Mucosa of gallbladder (tissue), 1 donor: ENCODE measurements at places on chromosomes 12 and 14.

DNA sequence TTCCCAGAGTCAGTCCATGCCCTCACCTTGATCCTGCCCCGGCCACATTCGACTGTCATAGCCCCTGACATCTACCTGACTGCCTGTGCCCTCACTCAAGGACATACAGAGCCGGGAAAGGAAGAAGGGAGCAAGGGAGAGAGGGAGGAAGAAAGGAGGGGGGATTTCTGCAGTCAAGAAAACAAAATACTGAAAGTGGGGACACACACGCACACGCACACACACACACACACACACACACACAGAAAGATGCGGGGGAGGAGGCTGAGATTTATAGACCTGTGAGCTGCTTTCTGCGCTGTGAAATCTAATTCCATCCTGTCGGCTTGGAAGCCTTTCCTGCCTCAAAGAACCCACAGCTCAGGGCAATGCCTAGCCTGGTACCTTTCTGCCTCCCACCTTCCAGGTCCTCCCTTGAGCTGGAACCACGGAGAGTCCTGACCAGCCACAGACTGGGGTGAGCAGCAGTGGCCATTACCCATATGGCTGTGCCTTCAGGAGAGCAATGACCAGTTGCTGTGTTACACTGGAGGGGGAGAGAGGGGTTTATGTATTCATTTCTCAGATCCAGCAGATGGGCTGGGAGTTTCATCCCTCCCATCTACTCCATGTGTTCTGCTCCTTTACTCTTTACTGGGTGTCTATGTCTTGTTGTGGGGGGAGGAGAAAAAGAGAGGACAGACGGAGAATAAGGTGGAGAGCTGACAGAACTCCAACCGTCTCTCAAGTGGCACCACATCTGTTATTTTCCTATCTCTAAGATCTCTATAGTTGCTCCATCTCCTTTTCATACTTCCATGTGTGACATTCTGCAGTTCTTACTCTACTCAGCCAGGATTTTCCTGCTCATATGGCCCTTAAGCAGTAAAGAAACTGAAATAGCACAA lies 12.9 kb downstream of the C14orf93 start:
- no peak for DNase-seq

- no peak for DNase-seq
Observed at GRCh38 chr14:60757567-60758002, 23.0 kb downstream of the MNAT1 start.

DNA sequence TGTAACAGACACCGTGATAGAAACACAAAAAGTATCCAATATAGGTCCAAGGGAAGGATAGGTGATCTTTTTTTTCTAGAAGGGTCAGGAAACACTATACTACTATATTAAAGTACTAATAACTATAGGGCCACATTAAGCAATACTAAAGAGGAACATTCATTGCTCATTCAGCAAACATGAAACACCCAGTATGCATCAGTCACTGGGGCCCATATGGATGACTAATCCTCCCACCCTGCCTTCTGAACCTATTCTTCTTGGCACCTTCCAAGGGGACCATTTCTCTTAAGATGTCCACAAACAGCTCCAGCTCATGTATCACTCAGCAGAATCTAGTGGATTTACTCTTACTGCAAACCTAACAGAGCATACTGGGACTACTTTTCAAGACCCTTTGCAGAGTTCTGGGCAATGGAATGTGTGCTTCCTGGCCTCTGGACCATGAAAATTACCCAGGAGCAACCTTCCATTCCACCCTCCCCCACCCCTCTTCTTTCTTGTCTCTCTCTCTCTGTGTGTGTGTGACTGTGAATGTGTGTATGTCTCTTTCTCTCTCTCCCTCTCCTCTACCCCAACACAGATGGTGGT lies 187.9 kb downstream of the EPS8 start:
- no peak for DNase-seq

DNA sequence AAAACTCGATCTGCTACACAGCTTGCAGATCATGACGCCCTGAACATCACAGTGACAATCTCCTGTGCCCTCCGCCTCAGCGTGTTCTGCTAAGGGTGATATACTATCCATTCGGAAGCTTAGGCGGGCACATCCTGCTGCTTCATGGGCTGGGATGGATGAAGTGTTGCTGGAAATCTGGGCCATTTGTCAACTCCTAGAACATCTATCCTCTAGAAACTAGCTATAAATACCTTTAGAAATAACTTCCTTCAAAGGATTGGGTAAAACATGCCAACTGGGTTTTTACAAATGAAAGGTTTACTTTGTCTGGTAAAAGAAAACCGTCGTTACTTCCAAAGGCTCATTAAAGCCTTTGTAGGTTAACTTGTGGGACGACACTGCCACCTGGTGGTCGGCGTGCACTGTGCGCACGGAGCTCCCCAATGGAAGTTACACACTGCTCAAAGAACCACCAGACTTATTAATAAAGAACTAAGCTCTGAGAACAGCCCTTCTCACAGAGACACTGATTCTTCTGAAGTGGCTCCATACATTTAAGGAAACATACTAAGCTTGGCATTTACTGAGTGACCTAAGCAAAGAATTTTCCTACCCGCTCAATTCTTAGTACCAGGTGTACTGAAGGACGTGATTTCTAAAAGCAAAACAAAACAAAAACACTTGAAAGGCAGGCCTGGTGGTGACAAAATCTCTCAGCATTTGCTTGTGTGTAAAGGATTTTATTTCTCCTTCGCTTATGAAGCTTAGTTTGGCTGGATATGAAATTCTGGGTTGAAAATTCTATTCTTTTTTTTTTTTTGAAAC lies 21.6 kb upstream of the CACNA2D4 start:
- DNase-seq = peak; percentile 87

DNA sequence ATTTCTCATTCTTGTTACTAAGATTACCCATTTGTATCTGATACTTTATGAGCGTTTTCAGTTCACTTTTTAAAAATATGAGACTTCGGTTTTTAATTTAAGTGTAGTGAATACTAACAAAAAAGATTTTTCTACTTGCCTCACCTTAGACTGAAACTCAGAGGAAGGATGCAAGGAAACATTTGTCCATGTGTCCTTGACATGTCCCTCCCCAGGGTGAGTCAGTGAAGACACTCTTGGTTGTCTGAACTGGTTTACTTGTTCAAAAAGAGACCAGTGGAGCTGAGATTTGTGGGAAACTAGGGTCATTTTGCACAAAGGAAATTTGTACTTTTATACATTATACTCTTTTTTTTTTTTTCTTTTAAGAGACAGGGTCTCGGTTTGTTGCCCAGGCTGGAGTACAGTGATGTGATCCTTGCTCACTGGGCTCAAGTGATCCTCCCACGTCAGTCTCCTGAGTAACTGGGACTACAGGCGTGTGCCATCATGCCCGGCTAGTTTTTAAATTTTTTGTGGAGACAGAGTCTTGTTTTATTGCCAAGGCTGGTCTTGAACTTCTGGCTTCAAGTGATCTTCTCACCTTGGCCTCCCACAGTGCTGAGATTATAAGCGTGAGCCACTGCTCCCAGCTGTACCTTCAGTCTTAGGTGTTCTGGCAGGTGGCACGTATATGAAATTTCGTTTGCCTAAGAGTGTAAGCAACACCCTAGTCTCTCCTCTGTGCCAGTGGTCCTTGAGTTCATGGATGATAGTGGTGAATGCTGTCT lies 56.7 kb downstream of the PPFIBP1 start:
- DNase-seq = no peak

- no peak for DNase-seq
Observed at GRCh38 chr12:91586015-91586414, 403.4 kb upstream of the DCN start.

GRCh38 chr14:39265033-39265432 lies 31.3 kb downstream of the MIA2 start:
- DNase-seq = no peak

DNA sequence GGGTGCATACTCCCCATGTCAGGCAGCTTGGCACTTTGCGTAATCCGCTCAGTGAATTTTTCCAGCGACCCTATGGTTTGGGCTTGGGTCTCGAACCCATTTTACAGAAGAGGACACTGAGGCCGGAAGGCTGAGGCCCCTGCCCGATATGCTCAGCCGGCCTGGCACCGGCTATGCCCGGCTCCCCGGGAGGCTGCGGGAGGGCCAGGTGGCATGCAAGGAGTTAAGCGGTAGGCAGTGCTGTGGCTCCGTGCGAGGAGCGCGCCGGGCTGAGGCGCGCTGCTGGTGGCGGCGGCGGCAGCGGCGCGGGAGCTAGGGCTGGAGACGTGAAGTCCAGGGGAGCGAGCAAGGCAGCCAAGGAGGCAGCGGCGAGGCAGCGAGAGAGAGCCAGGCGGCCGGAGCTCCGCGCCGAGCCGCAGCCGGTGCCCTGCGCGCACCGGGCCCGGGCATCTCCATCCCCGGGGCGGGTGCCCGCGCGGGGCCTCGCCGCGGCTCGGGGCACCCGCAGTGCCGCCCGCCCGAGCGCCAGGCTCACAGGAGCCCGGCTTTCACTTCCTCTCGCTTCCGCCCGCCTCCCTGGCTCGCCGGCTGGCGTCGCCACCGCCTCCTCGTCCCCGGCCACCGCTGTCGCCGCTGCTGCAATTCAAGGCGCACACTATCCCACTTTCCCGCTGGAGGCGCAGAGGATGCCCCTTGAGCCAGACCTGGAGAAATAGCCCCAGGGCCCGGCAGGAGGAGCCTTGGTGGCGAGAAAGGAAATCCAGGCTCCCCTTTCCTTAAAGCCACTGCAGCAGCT lies at the start of gene WSCD2:
Gene WSCD2, plus strand, starts transcription at position 272 of the 796 bp plus-strand sequence. CDS start 66,545 bp downstream, outside the sequence.
- peak; percentile 14 for DNase-seq

DNA sequence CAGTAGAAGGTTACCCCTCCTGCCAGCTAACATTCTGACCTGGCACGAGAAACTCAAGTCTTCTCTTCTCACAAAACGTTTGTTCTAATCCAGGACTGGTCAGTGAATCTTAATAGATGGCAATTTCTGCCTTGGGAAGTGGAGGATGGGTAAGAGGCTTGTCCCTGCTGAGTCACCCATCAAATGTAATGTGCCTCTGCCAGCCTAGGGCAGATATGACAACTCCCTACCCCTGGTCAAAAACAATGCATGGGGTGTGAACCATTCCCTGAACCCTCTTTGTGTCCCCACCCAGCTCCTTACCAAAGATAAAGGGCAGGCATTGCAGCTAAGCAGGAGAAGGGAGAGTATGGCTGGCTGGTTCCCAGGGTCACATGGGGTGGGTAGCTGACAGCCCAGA lies 1052.9 kb downstream of the GALC start:
- no peak for DNase-seq

GRCh38 chr12:117069926-117070900 lies 29.0 kb downstream of the TESC start:
- DNase-seq = no peak

- DNase-seq = no peak
Observed at GRCh38 chr14:51977075-51977474, 12.3 kb upstream of the RTRAF start.

GRCh38 chr12:22248571-22249115 lies 85.9 kb downstream of the ST8SIA1 start:
- no peak for DNase-seq

- DNase-seq = no peak
Observed at GRCh38 chr12:131002216-131002631, 48.5 kb downstream of the ADGRD1 start.

DNA sequence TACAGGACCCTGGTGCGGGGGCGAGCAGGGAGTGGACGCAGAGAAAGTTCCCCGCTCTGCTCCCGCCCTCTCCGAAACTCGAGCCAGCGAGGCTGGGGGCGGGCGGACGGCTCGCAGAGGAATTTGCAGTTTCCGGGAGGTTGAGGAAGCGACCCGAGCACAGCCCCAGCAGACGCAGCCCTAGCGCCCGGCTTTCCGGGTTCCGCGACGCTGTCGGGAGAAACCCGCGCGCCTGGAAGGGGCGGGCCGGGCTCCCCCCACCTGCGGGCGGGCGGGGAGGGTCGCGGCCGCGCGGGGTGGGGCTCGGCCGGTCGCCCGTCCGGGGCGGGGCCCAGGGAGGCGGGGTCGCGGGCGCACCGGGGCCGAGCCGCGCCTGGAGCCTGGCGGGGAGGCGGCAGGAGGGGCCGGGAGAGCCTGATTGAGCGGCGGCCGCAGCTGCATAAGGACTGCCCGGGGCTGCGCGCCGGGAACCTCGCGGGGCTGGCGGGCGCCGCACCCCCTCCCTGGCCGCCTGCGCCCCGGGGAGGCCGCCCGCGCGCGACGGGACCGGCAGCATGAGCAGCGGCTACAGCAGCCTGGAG lies at the start of gene RASSF3:
Gene RASSF3, plus strand, starts transcription at position 417 of the 581 bp plus-strand sequence. Its CDS starts 138 bp downstream, at position 555.
- peak; percentile 76 for DNase-seq

DNA sequence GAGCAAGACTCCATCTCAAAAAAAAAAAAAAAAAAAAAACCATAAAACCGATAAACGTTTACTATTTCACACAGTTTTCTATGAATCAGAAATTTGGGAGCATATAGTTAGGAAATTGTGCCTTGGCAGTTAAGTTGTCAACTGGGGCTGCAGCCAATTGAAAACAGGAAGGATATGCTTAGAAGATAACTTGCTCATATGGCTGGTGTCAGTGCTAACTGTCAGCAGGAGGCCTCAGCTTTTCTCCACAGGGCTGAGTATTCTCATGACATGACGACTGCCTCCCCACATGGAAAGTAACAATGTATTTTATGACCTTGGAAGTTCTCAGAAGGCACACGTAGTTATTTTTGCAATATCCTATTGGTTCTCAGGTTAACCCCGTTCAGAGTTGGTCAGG lies 29.6 kb upstream of the OR5AU1 start:
- no peak for DNase-seq

DNA sequence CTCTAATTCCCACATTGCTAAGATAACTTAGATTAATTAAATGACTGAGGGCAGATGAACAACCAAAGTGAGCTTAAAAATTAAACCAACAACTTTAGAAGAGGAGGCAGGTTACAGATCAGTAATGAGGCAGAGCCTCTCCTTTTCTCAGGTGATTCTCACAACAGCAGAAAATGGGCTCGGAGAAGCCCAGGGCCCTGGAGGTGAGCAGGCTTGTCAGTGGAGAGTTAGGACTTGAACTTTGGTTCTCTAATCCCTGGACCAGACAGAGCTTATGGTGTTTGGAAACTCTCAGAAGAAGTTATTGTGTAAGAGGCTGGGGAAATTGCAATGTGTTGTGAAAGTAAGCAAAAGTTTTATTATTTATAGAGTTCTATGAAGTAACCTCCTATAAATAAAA lies 2.8 kb downstream of the TRHDE start:
- DNase-seq = no peak

DNA sequence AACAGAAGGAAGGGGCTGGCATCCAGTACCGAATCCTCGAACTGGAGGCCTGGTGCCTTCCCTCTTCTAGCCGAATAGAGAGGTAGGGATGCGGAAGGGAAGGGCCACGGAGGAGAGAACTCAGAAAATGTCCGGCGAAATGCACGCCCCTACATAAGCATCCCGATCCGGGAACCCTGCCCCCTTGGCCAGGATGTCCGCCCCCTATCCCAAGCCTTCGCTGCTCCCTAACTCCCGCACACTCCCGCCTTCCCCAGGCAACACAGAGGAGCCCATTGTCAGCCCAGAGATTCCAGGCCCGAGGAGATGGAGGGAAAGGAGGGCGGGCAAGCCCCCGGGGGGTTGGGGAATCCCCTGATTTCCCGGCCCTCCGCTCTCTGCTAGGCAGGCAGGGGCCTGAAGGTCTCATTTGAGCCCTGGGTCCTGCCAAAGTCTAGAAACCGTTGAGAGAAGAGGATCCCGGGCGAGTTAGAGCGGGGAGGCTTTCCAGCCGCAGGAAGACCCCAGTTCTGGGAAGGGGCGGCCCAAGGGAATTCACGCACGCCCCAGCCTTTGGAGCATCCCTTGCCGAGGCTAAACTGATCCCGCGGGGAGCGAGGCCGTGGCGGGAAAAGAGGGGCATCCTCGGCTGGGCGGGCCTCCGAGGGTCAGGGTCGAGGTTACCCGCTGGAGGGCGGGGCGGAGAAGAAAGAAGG lies 569 bp upstream of the ARHGEF40 start:
- no peak for DNase-seq

- no peak for DNase-seq
Observed at GRCh38 chr14:105095236-105095805, 30.1 kb upstream of the GPR132 start.
